ENCODE measurements at places on chromosomes 11 and 22. TPM values are rescaled to one million over a fixed set of nuclear protein-coding genes. Genes with fewer than 3 reads are reported as not detected.
A peak's percentile ranks its signal among the peaks of the same experiment; 100 is the strongest.

GRCh38 chr11:121714351-121714750, 261.6 kb upstream of the SORL1-AS1 start:
- DNase-seq, result no peak
- no peak overlapping the region for H3K27ac ChIP-seq
- H3K27me3 ChIP-seq, result peaks cover 15% of the 10 kb centered on the region
- H3K4me3 ChIP-seq, result no peak overlapping the region

- H3K4me3 ChIP-seq, result no peak overlapping the region
- no peaks in the 10 kb centered on the region for H3K27me3 ChIP-seq
- no peak for DNase-seq
- H3K36me3 ChIP-seq, result peaks cover 5% of the 10 kb centered on the region
Measured at GRCh38 chr11:80838153-80838552, 1397.3 kb upstream of the TENM4 start.

DNA sequence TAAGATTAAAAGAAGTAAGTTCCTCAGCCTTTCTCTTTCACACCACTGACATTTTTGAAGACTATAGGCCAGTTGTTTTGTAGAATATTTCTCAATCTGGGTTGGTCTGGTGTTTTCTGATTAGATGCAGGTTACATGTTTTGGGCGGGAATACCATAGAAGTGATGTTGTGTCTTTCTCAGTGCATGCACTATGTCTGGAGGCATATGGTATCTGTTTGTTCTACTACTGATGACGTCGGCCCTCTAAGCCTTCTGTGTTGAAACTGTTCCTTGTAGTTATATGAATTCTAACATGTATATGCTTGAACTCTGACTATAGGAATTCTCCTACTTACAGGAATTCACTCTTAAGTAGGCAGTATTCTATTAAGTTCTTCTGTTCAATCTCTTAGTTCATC, 21.6 kb downstream of the ZFTA start:
- DNase-seq, result no peak
- no peaks in the 10 kb centered on the region for H3K4me1 ChIP-seq
- H3K36me3 ChIP-seq, result no peaks in the 10 kb centered on the region
- no peaks in the 10 kb centered on the region for H3K27me3 ChIP-seq
- no peak overlapping the region for H3K27ac ChIP-seq

DNA sequence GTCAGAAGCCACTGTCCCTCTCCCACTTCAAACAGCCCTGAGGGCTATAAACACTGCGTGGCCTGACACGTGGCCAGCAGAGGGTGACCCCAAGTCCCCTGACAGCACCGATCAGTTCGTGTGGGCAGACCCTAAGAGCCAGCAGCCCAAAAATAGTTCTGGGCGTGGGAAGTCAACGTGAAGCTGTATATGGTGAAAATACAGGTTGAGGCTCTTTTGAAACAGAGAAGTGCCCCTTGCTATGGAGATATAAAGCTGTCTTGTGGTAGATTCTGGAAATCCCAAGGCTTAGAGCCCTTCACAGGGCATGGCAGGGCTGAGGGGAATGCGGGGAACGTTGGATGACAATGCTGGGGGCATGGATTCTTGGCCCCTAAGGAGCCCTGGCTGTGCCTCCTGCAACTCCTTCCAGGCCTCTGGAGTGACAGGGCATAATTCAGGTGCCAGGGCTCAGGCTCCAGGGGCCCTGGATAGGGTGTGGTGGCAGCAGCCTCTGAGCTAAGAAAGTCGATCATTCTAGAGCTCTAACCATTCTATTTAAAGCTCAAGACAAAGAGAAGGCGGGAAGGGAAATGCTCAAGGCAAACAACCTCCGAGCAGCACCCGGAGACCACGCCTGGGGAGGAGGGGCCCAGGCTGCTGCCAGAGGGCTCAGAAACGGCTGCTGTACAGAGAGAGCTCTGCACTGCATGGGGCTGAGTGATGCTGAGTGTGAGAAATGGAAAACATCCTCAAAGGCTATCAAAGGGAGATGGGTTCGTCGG, 60.4 kb upstream of the CD5 start:
- H3K4me1 ChIP-seq, result peaks cover 25% of the 10 kb centered on the region
- H3K27me3 ChIP-seq, result no peaks in the 10 kb centered on the region
- peak overlapping the region; percentile 96 for H3K27ac ChIP-seq
- H3K4me3 ChIP-seq, result peak overlapping the region; percentile 76
- H3K36me3 ChIP-seq, result no peaks in the 10 kb centered on the region

- H3K36me3 ChIP-seq, result peaks cover 63% of the 10 kb centered on the region
- H3K27me3 ChIP-seq, result no peaks in the 10 kb centered on the region
- no peak overlapping the region for H3K27ac ChIP-seq
- H3K4me3 ChIP-seq, result no peak overlapping the region
- H3K4me1 ChIP-seq, result peaks cover 22% of the 10 kb centered on the region
Measured at GRCh38 chr11:78567209-78567608, 7.5 kb downstream of the NARS2 start.

DNA sequence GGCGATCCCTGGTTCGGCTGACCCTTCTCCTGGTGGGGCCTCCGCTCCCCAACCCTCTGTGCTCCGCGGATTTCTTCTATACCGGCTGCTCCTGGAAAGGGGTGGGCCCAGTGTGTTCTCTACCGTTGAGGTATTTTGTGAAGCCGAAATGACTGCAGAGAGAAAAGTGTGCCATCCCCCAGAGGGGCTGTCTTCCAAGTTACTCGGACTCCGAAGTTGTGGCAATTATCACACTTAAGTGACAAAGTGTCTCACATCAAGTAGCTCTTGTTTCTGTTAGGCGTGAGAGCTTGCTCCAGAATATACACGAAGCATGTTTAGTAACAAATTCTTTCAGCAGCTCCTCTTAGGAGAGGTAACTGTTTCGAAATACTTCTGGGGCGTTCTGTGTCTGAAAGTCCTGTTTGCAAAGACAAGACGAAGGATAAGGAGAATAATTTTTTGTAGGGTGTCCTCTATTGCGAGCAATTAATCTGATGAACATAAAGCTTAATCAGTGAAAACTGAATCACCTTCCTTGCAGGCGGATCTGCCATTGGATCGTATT, 434 bp downstream of the XPNPEP3 start:
- H3K27ac ChIP-seq, result peak overlapping the region; percentile 99
- no peaks in the 10 kb centered on the region for H3K27me3 ChIP-seq
- peaks cover 4% of the 10 kb centered on the region for H3K36me3 ChIP-seq

GRCh38 chr11:125685228-125685627, 4.6 kb upstream of the ACRV1 start:
- no peaks in the 10 kb centered on the region for H3K36me3 ChIP-seq
- H3K27ac ChIP-seq, result no peak overlapping the region
- H3K27me3 ChIP-seq, result no peaks in the 10 kb centered on the region
- H3K4me1 ChIP-seq, result no peaks in the 10 kb centered on the region
- H3K4me3 ChIP-seq, result no peak overlapping the region

DNA sequence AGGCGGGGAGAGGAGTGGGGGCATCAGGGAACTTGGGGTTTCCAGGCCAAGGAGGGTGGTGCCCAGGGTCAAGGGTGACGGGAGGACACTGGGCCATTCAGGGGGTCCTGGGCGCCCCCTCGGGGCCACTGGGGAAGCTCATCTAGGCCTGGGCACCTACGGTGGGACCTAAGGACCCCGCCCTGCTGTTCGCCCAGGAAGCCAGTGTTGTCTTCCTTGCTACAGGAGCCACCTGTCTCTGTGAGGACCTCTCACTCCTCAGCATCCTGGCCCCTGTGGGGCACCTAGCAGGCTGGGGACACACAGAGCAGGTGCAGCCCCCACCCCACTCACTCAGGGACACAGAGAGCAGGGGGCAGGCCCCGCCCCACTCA, 191.6 kb downstream of the IGLL1 start:
- DNase-seq, result no peak
- H3K27me3 ChIP-seq, result no peaks in the 10 kb centered on the region
- H3K27ac ChIP-seq, result no peak overlapping the region
- no peak overlapping the region for H3K4me3 ChIP-seq
- H3K36me3 ChIP-seq, result no peaks in the 10 kb centered on the region

DNA sequence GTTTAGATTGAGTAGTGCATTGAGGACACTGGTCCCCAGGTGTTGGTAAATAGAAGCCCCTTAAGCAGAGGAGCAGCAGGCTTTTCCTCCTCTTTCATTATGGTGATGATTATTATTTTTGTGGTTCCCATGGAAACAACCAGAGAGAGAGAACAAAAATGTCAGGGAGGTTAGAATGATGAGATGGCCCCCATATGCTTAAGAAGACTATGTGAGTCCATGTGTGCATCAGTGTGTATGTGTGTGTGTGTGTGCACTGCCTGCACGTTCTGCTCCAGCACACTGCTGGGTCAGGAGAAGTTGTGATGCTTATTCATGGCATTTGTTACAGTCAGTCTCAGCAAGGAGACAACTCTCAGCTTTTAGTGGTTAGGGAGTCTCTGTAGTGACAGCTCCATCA, 724.2 kb downstream of the NTM start:
- no peaks in the 10 kb centered on the region for H3K4me1 ChIP-seq
- H3K36me3 ChIP-seq, result no peaks in the 10 kb centered on the region
- H3K27me3 ChIP-seq, result no peaks in the 10 kb centered on the region
- no peak overlapping the region for H3K4me3 ChIP-seq
- DNase-seq, result no peak
- no peak overlapping the region for H3K27ac ChIP-seq

DNA sequence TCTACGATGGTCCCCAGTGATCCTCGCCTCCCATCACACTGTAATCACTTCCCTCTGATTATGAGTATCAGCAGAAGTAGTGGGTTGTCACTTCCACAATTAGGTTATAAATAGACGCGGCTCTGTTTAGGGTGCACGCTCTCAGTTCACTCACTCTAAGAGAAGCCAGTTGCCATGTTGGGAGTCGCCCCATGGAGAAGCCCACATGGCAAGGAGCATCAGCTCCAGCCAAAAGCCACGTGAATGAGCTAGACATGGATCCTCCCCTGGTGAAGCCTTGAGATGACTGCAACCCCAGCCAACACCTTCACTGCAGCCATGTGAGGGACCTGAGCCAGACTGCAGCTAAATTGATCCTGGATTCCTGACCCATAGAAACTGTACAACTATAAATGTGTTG, 26.4 kb upstream of the MYOD1 start:
- H3K27me3 ChIP-seq, result peaks cover 67% of the 10 kb centered on the region
- peaks cover 6% of the 10 kb centered on the region for H3K4me1 ChIP-seq
- H3K4me3 ChIP-seq, result no peak overlapping the region
- H3K36me3 ChIP-seq, result no peaks in the 10 kb centered on the region
- no peak overlapping the region for H3K27ac ChIP-seq

DNA sequence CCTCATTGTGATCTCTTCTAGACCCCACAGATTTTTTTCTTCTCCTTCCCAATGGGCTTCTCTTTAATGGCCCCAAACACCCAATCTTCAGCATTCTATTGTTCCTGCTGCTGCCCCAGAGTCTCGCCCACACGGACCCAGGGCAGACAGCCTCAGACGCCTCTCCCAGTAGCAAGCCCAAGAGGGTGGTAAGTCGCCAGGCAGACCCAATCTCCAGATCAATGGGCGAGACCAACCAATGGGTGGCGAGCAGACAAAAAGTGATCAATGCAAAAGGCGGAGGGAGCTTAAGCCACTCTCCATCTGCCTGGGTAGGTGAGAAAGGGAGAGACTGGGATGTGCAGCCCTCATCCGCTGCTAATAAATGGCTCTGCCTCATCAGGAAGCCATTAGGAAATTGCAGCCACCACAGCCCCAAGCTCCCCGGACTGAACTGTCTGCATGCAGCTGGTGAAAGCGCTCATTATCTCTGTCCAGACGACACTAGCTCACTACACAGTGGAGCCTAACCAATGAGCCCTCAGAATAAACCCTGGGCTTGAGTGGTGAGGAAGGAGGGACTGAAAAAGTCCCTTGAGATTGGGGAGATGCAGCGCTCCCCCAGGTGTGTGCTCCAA, 81.8 kb downstream of the ETS1 start:
- no peak for DNase-seq
- H3K27ac ChIP-seq, result peak overlapping the region; percentile 99
- no peaks in the 10 kb centered on the region for H3K27me3 ChIP-seq
- peaks cover 27% of the 10 kb centered on the region for H3K36me3 ChIP-seq

DNA sequence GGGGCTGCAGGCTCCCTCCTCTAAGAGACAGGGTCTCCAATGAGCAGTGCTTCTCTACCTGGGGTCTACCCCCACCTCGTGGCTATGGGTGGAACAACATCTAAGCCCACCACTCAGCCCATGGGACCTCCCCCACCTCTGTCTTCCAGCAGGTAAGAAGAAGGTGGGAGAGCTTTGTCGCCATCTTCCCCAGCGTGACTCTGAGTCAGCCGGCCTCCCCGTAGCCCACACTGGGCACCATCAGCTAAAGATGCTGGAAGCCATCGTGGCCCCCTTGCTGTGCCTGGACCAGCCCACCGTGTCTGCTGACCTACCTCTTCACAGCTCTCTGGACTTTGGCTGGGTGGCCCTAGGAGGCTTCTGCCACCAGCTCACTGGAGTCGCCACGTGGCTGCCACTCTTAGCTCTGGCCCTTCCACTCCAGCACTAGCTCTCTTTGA, 944 bp downstream of the C11orf86 start:
- H3K4me1 ChIP-seq, result no peaks in the 10 kb centered on the region
- peaks cover 5% of the 10 kb centered on the region for H3K27me3 ChIP-seq
- H3K4me3 ChIP-seq, result no peak overlapping the region

- peaks cover 10% of the 10 kb centered on the region for H3K27me3 ChIP-seq
- no peak overlapping the region for H3K27ac ChIP-seq
- no peaks in the 10 kb centered on the region for H3K4me1 ChIP-seq
- H3K4me3 ChIP-seq, result no peak overlapping the region
- DNase-seq, result no peak
- no peaks in the 10 kb centered on the region for H3K36me3 ChIP-seq
Measured at GRCh38 chr11:34330653-34331052, 27.2 kb downstream of the ABTB2 start.

DNA sequence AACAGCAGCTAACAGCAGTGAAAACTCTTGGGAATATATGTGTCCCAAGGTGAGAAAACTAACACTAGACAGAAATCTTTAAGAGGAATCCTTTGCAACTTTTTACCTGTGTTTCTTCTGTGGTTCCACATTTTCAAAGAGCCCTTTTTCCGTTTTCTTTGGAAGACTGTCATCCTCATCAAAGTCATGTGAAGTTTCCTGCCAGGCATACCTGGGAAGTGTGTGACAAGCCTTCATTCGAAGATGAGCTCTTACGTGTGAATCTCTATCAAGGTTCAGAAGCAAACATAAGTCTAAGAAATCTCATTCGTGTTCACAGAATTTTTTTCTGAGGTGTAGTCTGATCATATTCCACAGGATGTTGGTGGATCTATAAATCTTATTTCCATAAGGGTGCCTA, 330.6 kb upstream of the MPPED2 start:
- peaks cover 14% of the 10 kb centered on the region for H3K27me3 ChIP-seq
- H3K27ac ChIP-seq, result no peak overlapping the region
- H3K4me1 ChIP-seq, result peaks cover 2% of the 10 kb centered on the region
- H3K36me3 ChIP-seq, result no peaks in the 10 kb centered on the region
- DNase-seq, result no peak

GRCh38 chr11:85752890-85753581, 57.9 kb downstream of the SYTL2 start:
- H3K27me3 ChIP-seq, result no peaks in the 10 kb centered on the region
- peak overlapping the region; percentile 81 for H3K4me3 ChIP-seq
- peak; percentile 91 for DNase-seq
- H3K4me1 ChIP-seq, result peaks cover 57% of the 10 kb centered on the region

GRCh38 chr11:66044757-66045156, 4.2 kb downstream of the GAL3ST3 start:
- no peaks in the 10 kb centered on the region for H3K27me3 ChIP-seq
- no peak for DNase-seq
- H3K4me1 ChIP-seq, result peaks cover 21% of the 10 kb centered on the region
- no peaks in the 10 kb centered on the region for H3K36me3 ChIP-seq
- peak overlapping the region; percentile 60 for H3K4me3 ChIP-seq
- peak overlapping the region; percentile 28 for H3K27ac ChIP-seq

The APOBEC3H gene
- total RNA-seq, result not detected

The OR51I1 gene
- total RNA-seq, result not detected

The GPR83 gene
- 0.11 TPM for total RNA-seq

The OLFML1 gene
- total RNA-seq, result not detected

The SCARF2 gene
- total RNA-seq, result 2.9 TPM

The CAVIN3 gene
- not detected for total RNA-seq

The NCR3LG1 gene
- total RNA-seq, result 5.5 TPM

The TMPRSS6 gene
- 0.36 TPM for total RNA-seq

The GAS2L1 gene
- total RNA-seq, result not detected

All from naive thymus-derived CD8-positive, alpha-beta T cell (primary cell).